Activated CD8-positive, alpha-beta memory T cell treated with anti-CD3 and anti-CD28 coated beads for 1 hour (primary cell): ENCODE measurements at places on chromosomes 5 and 9.

GRCh38 chr9:69324549-69325401 lies at the start of gene ENTREP1:
TSS of gene ENTREP1 (plus strand) at chr9:69325215. CDS start at chr9:69325310, 95 bp downstream.
- DNase-seq: no peak

- no peak for DNase-seq
These were observed 338.1 kb upstream of the ATP10B start for GRCh38 chr5:161190086-161190485.

DNA sequence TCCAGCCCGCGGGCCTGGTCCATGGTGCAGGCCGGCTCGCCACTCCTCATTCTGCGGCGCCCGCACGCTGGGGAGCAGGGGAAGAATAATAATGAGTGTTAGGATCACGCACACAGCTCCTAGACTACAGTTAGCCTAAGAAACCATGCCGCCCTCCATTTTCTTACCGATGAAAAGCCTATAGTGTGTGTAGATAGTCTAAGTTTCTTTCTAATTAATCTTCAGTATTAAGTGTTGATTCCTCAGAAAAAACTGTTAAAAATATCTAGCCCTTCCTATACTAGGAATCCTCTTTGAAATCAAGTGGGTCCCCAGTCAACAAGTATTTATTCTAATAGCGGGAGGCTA lies 9.3 kb downstream of the ZBED3 start:
- no peak for DNase-seq

DNA sequence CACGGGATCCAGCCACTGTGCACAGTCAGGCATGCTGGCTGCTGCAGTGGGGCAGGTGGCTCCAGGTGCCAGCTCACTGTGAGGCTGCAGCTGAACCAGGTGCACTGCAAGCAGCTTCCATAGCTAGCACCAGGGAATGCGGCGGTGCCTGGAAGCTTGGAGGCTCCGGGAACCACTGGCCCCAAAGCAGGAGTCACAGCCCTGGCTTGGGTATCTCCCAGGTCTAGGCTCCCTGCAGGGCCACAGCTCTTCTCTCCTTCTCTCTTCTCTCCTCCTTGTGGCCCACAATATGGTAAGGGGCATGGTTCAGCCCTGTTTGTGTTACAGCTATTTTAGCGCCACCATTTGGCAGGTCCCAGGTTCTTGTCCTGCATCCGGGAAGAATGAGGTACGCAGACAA lies 6.7 kb upstream of the MTMR12 start:
- no peak for DNase-seq

GRCh38 chr5:1479581-1480188 lies 34.4 kb upstream of the SLC6A3 start:
- DNase-seq: peak; percentile 26

DNA sequence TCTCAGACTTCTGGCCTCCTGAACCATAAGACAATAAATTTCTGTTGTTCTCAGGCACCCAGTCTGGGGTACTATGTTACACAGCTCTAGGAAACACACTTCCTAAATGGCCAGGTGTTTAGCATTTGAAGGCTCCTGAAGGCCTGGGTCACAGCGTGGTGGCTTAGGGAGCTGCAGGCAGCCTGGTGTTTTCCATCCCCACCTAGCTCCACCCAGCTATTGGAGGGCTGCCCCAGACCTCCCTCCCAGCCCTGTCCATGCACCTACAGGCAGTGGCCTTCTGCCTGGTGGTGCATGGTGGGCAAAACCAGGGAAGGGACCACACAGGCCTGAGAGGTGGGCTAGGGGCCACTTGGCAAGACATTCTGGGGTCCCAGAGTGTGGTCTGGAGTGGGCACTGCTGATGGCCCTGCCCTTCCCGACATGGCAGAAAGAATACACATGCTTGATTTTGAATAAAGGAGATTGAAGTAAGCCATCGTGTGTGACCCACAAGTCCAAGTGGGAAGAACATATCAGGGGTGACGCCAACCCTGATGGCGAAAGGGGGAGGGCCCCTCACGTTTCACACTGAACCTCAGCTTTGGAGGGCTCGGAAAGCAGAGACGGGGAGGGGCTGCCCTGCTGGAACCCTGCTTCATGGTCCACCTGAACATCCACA lies 1.3 kb upstream of the SUSD3 start:
- DNase-seq: no peak

GRCh38 chr9:113958556-113958955 lies 82.4 kb downstream of the ZNF618 start:
- DNase-seq: no peak

- no peak for DNase-seq
These were observed 271.8 kb downstream of the NNT start for GRCh38 chr5:43874772-43875171.

- no peak for DNase-seq
These were observed 43.4 kb upstream of the BICD2 start for GRCh38 chr9:92807757-92808725.

- DNase-seq: no peak
These were observed 124.4 kb downstream of the PIK3R1 start for GRCh38 chr5:68339921-68340321.

DNA sequence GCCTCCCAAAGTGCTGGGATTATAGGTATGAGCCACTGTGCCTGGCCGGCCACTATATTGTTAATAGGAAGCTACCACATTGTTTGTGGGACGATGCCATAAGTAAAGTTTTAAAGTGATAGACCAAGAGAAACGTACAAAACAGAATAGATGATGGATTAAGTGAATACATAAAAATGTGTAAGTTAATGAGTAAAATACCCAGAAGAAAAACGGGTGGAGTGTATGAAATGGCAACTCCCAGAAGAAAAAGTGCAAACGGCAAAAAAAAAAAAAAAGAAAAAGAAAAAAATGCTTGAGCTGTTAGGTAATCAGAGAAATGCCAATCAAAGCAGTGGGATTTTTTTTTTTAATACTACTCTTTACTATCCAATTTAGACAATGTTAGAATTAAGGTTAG lies 246.0 kb downstream of the PDZD2 start:
- DNase-seq: no peak

- DNase-seq: no peak
These were observed 98.4 kb upstream of the DMRT1 start for GRCh38 chr9:742914-743589.

- no peak for DNase-seq
These were observed 13.7 kb upstream of the PRELID2 start for GRCh38 chr5:145848854-145849253.

GRCh38 chr5:128213833-128214232 lies 130.3 kb downstream of the SLC12A2 start:
- no peak for DNase-seq

DNA sequence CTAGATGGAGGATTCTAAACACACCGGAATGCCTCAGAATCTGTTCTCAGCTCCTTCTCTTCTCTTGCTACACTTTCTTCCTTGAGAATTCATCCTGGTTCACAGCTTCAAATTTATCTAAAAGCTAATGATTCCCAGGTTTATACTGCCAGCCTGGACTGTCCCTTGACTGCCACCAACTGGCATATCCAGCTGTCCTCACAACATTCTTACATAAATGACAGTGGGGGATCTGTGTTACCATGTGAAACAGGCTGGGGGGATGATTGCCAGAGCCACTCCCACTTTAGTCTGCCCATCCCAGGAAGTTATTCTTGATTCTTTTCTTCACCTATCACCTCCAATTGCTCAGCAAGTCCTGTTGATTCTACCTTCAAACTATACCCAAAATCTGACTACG lies 27.2 kb upstream of the ZFR start:
- DNase-seq: no peak

DNA sequence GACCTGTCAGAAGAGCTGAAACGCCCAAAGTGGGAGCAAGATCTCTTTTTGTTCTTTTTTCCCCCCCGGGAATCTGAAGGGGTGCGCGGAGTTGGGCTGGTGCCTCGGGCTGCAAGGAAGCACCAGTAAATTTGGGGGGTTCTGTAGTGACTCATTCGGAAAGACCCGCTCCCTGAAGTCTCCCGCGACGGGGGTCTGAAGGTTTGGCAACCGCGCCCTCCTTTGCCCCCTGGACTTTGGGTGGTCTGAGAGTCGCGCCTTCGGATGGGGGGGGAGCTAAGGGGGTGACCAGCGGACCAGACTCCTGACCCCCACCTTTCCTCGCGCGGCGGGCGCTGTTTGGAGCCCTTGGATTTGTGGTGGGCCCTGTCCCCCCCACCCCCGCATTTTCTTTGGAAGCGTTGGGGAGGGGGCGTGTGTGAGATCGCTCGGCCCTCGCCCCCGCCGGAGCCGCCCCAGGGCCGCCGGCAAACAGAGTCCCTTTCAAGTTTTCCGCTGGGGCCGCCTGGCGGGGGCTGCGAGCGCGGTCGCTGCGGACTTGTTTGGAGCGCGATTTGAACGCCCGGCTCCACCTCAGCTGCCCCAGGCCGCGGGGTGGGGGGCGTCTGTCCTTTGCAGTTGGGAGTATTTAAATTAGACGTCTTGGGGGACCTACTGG lies 2.0 kb downstream of the CXXC5 start:
- DNase-seq: no peak

- DNase-seq: no peak
These were observed 134.6 kb downstream of the TTLL11 start for GRCh38 chr9:121958530-121958929.

- DNase-seq: no peak
These were observed 20.1 kb downstream of the FBXL17 start for GRCh38 chr5:108361771-108362170.

DNA sequence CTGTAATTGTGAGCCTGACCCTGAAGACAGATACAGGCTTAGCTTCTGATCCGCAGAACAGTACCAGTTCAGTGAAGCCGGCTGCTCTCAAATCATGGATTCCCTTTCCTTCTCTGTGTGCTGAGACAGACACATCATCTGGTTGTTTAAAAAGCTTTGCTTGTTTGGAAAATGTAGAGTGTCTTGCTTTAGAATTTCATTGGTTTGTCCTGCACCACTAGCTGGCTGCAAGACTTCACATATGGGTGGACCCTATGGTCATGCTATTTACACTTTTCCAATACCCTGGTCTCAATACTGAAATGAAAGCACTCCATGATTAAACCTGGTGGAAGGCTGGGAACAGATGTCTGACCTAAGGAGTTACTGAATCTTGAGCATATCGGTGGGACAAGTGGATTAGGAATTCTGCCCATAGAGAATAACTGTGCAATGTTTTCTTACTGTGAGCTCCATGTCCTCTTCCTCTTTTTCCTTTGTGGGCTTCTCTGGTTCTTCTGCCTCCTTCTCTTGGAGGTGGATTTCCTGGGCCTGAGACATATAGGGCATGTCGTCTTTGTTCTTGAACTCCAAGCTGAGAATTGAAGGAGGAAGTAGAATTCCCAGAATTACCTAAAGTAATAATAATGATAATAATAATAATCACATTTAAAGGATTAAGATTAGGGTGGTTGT lies 201.1 kb upstream of the KLF9 start:
- DNase-seq: no peak

- no peak for DNase-seq
These were observed 43.0 kb upstream of the DPYSL3 start for GRCh38 chr5:147552897-147553296.

DNA sequence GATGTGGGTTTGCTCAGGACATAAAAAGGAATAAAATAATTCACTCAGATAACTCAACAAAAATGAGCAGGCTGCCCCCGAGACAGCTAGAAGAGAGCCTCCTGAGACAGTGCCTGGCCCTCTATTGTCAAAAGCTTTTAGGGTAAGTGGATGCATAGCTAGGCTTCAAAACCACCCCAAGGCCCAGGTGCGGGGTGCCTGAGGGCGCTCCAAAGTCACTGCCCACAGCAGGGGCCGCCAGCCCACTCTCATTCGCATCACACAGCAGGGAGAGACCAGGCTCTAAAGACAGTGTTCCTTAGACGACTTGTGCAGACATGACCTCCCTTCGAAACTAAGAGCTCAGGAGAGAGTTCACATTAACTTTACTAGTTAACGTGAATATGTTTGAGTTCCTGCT lies 271.5 kb downstream of the FSTL4 start:
- DNase-seq: no peak

DNA sequence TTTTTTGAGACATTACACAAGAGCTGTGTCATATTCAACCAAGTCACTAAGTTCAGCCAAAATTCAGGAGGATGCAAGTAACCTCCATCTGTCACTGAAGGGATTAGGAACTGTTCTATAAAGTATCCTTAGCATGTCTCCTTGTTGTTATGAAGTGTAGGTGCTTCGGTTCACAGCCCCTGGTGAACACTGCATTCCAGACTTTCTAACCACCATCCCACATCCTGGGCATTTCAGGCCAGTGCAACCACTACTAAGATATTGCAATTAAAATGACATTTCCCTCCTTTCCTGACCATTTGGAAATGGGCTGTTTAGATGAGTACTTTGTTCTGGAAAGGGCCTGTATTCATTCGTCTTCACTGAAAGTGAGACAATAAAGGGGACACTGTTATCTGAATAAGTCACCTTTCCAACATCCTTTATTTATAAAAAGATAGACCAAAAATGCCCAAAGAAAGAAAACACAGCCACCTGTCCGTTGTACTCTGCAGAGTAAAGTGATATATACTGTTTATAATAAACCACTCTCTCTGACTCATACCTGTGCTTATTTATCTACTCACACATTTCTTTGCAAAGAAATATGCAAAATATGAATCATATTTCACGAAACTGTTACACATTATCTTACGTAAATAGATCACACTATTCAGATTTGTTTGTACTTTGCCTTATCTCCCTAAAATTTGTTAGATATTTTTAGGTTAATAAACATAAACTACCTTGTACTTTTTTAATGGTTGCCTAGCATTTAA lies 861.9 kb downstream of the CDH18 start:
- no peak for DNase-seq

DNA sequence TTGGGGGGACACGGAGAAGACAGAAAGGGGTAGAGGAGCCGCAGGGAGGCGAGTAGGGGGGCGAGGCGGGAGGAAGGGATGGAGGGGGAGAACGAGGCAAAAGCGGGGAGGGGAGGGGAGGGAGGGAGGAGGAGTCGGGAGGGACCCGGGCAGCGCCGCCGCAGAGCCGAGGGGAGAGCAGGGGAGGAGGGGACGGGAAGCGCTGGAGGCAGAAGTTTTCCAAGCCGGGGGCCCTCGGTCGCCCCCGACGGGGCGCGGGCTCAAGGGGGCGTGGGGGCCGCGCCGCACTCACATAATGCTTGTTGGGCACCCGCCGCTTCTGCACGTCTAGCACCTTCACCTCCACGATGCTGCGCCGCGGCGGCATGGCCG lies 353 bp downstream of the SH3PXD2B start:
- DNase-seq: no peak

- no peak for DNase-seq
These were observed 51.6 kb downstream of the ANXA2R start for GRCh38 chr5:42988568-42988967.
